GM10248 (cell line): ENCODE measurements at places on chromosomes 11 and 22.

GRCh38 chr22:28115426-28115825 lies 196.4 kb upstream of the PITPNB start:
- DNase-seq = no peak

GRCh38 chr11:44345781-44346180 lies 35.8 kb upstream of the ALX4 start:
- no peak for DNase-seq

DNA sequence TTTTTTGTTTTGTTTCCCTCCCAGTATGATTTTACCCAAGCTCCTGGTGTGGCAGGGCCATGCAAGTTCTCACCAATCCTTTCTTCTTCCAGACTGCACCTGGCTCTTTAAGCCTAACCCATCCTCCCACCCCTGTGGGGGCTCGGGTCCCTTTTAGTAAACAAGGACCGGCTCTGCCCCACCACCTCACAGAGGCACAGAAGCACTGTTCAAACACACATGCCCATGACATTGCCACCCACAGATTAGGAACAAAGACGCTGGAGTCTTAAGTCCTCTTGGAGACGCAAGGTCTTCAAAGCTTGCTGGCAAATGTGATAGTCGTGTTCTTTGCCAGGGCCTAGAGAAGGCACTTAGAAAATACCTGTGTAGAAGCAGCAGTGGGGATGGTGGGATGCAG lies 18.9 kb downstream of the UQCR10 start:
- DNase-seq = no peak

- no peak for DNase-seq
Observed at GRCh38 chr11:128415539-128415938, 171.8 kb downstream of the ETS1 start.

GRCh38 chr11:26985943-26986342 lies 8.0 kb upstream of the FIBIN start:
- no peak for DNase-seq

GRCh38 chr11:44753961-44754645 lies 27.3 kb downstream of the TSPAN18 start:
- no peak for DNase-seq

DNA sequence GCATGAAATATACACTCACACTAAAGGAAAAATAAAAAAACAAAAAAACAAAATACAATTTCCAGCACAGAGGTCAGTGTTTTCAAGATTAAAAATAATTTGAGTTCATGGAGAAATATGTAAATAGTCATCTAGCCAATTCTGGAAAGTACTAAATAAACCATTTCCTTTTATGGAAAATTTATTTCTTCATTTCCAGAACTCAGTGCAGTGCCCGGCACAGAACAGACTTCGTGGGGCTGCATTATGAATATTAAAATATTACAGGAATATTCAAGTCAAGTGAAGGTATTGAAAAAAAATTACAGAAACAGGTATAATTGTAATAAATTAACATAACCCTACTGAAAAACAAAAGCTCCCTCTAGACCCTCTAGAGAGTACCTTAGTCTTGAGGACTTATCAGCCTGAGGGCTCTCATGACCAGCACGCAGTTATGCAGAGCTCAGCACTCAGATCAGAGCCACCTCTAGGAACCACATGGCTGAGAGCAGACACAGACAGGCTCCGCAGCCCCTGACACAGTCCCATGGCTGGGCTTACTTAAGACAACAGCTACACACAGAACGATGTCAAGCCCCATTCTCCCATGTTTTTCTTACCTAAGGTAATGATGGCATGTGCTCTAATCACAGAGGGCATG lies 45.6 kb downstream of the NCAPD3 start:
- DNase-seq = no peak

GRCh38 chr11:44538375-44539054 lies 26.9 kb upstream of the CD82 start:
- DNase-seq = peak; percentile 86

GRCh38 chr22:40236131-40236665 lies 58.5 kb downstream of the TNRC6B start:
- no peak for DNase-seq

DNA sequence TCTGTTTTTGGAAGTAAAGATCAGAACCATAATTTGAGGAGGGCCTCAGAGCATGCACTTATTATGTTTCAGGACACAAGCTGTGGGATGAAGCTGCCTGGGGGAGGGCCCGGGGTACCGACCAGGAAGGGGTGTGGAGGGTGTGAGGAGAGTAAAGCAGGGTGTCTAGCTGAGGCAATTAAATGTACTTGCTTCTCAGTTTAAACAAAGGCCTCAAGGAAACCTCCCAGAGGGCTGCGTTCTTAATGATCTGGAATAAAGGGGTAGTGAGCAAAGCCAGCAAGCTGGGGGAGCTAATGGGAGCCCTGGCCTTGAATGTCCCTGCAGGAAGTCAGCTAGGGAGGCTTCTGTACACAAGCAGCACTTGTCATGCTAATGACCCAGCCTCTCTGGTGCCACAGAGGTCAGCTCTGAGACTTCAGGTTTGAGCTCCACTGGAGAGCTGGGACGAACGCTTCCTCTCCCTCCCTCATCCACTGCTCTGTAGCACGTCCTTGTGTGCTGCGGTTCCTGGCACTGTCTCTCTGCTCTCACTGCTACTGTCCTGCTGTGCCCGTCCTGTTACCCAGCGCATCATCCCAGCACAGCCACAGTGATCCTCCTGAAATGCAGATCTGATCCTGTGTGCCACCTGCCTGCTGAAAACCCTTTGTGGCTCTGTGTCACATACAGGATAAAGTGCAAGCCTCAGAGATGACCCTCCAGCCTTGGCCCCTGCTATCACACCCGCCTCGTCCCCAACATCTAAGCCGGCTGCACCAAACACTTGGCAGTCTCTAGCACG lies 159.7 kb downstream of the DBX1 start:
- DNase-seq = no peak

- DNase-seq = no peak
Observed at GRCh38 chr11:77379934-77380333, 78.4 kb upstream of the GDPD4 start.

DNA sequence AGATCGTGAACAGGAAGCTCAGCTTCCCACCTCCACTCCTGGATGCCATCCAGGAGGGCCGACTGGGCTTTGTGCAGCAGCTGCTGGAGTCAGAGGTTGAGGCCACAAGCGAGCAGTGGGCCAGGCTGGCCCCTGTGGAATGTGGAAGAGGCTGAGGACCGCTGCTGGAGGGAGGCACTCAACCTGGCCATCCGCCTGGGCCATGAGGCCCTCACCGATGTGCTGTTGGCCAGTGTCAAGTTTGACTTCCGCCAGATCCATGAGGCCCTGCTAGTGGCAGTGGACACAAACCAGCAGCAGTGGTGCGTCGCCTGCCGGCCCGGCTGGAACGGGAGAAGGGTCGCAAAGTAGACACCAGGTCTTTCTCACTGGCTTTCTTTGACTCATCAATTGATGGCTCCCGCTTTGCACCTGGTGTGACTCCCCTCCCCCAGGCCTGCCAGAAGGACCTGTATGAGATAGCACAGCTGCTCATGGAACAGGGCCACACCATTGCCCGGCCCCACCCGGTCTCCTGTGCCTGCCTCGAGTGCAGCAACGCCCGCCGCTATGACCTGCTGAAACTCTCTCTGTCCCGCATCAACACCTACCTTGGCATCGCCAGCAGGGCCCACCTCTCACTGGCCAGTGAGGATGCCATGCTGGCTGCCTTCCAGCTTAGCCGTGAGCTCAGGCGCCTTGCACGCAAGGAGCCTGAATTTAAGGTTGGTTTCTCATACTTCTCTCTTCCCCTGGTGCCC lies 24.9 kb downstream of the ART5 start:
- DNase-seq = no peak

GRCh38 chr11:67442504-67443404 lies 522 bp downstream of the CORO1B start:
- no peak for DNase-seq

DNA sequence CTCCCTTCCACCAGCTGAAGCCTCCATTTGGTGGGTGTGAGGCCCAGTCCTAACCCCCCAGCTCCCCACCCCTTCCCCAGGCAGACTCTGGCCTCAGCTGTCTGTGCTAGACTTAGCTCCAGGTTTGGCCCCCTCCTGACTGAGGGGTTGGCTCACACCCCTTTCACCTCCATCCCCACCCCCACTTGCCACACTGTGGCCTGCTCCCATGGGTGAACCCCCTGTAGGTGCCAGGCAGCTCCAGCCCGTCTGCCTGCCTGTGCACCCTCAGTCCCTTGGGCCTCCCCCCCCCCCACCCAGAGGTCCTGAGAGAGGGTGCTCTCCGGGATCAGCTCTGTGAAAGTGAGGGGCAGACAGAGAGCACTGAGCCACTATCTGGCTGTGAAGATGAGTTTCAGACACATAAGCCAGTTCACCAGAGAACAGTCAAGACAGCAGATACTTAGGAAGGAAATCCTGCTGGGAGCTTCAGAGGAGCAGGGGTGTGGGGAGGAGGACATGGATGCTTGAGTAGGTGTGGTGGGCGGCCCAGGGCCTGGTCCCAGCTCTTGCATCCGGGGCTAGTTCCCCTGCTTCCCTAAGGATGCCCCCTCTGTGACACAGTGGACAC lies 36.2 kb downstream of the PPM1F start:
- no peak for DNase-seq

DNA sequence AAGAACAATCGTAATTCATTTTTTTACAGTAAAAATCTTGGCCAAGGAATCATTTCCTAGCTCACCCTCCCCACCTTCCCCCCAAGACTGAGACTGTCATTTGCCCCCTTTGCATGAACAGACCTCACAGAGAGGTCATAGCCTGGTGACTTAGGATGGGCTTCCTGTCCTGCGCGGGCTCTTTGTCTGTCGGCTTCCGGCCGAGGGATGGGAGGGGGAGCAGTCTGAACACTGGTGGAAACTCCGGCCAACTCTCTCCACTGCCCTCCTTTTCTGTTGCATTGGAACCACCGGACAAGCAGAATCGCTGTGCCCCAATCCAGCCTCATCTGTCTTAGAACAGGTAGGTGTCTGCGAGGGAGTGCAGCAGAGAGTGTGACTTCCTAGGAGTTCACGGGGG lies 41.7 kb downstream of the TEAD1 start:
- DNase-seq = no peak

DNA sequence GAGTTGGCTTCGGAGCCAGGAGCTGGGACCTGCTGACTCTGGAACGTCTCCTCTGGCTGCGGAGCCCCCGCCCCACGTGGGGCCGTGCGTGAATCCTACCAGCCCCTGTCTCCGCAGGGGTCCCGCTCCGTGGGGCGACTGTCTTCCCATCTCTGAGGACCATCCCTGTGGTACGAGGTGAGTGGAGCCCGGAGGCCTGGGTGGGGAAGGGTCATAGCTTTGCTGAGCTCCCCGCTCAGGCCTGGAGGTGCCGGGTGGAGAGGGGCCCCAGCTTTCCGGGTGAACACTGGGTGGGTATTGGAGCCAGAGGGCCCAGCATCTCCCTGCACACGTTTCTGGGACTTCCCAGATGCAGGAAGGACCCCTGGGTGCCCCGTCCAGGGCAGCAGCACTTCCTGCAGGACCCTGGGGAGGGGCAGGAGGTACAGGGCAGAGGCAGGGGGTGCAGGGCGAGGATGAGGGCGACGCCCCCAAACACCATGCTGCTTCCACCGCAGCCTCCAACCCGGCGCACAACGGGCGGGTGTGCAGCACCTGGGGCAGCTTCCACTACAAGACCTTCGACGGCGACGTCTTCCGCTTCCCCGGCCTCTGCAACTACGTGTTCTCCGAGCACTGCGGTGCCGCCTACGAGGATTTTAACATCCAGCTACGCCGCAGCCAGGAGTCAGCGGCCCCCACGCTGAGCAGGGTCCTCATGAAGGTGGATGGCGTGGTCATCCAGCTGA lies 3.8 kb downstream of the MUC5AC start:
- peak; percentile 9 for DNase-seq

DNA sequence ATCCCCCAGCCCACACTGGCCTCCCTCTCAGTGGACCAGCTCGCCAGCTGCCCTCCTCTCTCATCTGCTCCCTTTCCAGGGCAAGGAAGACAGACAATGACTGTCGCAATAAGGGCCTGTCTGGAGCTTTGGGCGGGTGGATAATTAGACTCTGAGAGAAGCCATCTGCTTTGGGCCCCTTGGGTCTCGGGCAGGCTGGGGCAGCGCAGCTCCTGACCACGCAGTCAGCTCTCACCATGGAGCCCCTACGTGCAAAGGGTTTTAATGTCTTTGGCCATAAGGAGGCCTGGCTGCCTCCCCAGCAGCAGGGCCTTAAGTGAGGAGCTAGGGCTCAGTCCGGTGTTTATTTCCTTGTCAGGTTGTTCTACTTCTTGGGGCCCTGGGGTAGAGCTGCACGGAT lies 153.9 kb downstream of the CHST1 start:
- DNase-seq = no peak

GRCh38 chr11:131002145-131002544 lies 85.9 kb upstream of the SNX19 start:
- DNase-seq = no peak

- no peak for DNase-seq
Observed at GRCh38 chr11:7632211-7632610, 41.1 kb downstream of the CYB5R2 start.

DNA sequence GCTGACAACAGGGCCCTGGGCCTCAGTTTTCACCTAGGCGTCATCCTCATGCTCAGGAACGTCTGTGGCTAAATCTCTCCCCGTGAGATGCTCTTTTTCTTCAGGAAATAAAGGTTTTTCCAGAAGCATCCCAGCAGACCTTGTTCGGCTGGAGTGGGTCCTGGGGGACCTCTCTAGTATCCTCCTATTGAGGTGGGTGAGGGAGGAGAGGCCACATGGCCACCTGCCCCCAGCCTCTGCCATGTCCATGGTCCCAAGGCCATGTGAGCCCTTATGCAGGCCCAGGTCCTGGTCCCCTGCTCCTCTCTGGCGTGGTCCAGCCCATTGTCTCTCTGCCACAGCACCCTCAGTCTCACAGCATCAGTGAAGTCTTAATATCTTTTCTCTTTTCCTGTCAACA lies 22.0 kb downstream of the ALG12 start:
- DNase-seq = no peak

DNA sequence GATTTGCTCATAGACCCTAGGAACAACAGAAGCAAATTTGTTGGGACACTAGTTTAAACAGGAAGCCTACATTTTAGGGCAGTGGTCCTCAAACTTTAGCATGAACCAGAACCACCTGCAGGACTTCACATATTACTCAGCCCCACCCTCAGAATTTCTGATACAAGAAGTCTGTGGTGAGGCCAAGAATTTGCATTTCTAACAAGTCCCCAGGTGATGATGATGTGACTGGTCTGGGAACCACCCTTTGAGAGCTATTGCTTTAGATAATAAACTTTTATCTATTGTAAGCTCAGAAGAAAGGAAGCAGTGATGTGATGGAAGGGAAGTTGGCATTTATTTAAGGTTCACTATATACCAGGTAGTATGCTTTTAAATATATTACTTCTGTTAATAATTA lies 194.0 kb downstream of the FAM181B start:
- no peak for DNase-seq
